Hepatic stellate cell (primary cell): ENCODE measurements at places on chromosomes 2 and 18.
A peak's percentile ranks its signal among the peaks of the same experiment; 100 is the strongest.

GRCh38 chr2:160701822-160702221 lies 208.2 kb upstream of the RBMS1 start:
- DNase-seq = no peak

DNA sequence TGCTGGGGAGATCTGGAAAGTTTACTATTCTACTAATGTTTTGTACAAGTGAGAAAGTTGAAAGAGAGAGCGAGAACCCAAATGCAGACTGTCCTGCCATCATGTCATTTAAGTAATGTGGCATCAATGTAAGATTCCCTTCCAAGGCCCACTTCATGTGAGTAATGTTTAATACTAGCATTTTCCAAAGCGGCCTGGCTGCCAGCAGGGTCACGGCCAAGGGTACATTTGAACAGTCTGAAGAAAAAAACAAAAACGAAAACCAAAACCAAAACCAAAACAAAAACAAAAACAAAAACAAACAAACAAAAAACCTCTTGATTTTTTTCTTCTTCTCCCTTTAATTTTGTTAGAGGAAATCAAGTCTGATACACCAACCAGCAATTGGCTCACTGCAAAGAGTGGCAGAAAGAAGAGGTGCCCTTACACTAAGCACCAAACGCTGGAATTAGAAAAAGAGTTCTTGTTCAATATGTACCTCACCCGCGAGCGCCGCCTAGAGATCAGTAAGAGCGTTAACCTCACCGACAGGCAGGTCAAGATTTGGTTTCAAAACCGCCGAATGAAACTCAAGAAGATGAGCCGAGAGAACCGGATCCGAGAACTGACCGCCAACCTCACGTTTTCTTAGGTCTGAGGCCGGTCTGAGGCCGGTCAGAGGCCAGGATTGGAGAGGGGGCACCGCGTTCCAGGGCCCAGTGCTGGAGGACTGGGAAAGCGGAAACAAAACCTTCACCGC lies 2.2 kb downstream of the HOXD10 start:
- DNase-seq = no peak

DNA sequence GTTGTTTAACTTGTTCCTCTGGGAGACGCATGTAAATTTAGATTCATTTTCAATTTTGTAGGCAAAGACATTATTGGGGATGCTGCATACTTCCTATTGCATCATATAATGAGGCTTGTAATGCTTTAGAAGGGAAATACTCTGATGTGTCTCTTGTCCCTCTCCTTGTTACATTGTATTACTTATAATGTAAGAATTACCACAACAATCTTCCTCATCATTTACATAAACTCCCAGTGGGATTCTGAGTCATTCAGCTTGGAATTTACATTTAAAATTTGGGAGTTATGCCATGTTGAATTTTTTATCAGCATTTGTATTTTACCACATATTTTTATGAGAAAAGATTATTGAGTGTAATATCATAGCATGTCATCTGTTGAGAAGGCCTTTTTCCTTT lies 963.4 kb upstream of the NRXN1 start:
- DNase-seq = peak; percentile 9

- DNase-seq = no peak
Observed at GRCh38 chr2:201559067-201559710, 84.1 kb downstream of the TMEM237 start.

DNA sequence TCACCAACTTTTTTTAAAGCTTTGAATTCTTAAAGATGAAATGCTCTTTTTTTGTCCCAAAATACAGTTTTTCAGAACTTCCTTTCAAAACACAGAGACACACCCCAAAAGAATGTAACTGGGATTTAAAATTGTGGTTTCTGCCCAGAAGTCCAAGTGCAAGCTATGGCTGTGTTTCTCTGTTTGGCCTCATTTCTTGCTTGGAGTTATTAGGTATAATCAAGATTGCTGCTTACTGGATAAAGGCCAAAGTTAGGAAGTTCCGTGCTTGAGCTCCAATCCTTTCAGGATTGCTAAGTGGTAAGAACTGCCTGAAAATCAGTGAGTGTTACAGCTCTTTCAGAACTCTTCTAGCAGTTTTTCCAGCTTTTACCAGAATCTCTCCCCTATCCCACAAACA lies 16.9 kb downstream of the ZBTB7C start:
- DNase-seq = no peak

- no peak for DNase-seq
Observed at GRCh38 chr2:6074089-6074643, 382.0 kb downstream of the SOX11 start.

DNA sequence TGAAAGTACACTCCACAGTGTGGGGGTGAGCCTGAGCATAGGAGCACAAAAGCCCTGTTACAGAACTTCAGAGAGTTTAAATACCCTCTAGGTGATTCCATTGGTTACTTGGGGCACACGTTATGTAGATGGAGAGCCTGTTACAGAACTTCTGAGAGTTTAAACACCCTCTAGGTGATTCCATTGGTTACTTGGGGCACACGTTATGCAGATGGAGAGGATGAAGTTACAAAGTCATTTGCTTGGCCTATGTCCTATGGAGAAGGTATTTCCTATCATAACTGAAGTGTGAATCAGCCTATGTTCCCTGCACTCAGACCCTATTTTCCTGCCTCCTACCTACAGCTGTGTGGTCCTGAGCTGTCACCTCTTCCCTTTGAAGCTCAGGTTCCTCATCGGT lies 3.8 kb upstream of the CAPN10 start:
- no peak for DNase-seq

DNA sequence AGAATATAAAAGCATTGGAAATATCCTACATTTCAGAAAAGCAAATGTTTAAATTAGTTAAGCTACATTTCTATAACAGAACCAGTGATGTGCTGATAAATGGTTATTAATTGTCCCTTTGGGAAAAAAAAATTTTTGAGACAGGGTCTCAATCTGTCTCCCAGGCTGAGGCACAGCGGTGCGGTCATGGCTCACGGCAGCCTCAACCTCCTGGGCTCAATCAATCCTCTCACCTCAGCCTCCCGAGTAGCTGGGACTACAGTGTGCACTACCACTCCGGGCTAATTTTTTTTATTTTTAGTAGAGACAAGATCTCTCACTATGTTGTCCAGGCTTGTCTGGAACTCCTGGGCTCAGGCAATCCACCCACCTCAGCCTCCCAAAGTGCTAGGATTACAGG lies 194.8 kb upstream of the SALL3 start:
- no peak for DNase-seq

DNA sequence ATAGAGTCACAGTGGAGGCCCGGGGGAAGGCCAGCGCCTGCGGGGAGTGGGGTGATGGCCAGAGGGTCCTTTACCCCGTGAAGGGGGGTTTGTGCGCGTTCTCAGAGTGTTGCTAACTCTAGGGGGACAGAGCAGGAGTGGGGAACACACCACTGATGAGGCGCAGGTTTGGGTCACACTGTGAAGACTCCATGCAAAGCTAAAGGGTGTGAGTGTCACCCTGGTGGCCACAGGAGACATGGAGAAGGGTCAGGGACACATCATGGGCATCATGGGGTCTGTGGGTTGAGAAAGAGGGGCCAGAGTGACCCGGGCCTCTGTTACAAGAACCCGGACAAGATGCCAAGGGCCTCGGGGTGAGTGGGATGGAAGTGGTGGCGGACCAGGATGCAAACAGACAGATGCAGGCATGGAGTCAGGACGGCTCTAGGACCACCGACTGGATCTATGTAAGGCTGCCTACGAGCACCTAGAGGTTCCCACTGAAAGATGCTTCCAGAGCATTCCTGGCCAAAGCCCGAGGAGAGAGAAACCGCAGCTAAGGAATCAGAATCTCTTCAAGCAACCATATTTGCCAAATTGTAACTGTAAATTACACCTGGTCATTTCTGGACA lies 84.3 kb downstream of the PXDN start:
- DNase-seq = no peak

DNA sequence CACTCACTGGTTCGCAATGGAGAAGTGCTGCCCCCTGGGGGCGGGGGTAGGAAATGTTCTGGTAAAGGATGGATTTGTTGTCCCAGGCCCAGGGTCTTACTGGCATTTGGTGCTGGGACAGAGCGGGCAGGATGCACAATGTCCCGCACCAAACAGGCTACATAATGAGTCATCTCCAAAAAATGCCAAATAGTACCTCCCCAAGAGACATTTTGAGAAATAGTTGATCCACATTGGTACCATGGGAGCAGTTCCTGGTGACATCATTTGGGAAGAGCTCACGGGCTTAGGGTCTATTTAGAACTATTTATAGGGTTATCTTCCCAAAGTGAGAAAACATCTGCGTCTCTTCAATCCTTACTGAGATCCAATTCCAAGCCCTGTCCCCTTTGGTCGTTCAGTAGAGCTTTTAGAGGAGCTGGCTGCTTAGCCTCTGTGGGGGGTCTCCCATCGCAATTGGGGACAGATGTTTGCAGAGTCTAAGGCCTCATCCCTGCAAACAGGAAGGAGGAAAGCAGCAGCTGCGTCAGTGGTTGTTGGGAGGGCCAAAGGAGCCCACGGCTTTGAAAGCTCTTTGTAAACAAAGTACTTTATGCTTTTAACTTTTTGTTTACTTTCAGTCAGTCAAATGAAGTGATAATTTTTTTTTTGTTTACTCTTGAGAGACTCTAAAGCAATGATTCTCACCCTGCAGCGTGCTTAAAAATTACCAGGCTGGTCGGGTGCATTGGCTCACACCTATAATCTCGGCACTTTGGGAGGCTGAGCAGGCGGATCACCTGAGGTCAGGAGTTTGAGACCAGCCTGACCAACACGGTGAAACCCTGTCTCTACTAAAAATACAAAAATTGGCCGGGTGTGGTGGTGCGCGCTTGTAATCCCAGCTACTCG lies 49.3 kb downstream of the GREB1 start:
- peak; percentile 55 for DNase-seq

- DNase-seq = no peak
Observed at GRCh38 chr2:127618551-127619202, 27.3 kb upstream of the GPR17 start.

GRCh38 chr2:222900354-222900753 lies 39.5 kb downstream of the ACSL3 start:
- DNase-seq = peak; percentile 21

DNA sequence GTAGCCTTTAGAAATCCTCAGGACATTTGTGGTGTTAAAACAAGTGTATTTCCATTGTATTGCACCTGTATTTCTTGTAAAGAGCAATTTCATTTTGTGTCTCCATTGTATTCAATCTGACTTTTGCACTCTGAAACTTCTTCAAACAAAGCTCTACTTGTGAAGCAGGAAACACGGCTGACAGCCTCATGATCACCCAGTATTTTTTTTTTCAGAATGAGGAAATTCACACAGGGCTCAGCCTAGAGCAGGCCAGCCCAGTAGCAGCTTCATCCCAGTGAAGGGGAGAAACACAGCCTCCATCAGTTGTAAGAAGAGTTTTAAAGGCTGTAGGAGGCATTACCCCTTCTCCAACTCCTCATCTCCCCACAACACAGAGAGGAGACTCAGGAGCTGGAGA lies 175.9 kb upstream of the KLHL29 start:
- DNase-seq = no peak

- DNase-seq = no peak
Observed at GRCh38 chr2:2828774-2829368, 497.8 kb upstream of the MYT1L start.

DNA sequence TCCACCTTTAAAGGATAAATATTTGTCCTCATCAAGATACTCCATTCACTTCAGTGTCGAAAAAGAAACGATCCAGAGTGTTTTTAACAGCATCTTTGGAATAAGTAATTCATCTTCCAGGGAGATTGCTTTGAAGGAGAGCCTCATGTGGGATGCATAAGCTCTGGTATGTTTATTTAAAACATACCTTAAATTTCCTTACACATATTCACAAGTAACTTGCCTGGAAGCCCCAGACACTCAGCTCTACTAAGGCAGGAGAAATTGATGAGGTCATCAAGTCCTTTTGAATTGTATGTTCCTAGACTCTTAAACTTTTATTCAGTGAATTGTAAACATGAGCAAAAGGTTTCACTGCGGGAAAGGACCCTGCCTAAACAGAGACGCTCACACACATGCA lies 103.0 kb downstream of the CDK15 start:
- peak; percentile 71 for DNase-seq

DNA sequence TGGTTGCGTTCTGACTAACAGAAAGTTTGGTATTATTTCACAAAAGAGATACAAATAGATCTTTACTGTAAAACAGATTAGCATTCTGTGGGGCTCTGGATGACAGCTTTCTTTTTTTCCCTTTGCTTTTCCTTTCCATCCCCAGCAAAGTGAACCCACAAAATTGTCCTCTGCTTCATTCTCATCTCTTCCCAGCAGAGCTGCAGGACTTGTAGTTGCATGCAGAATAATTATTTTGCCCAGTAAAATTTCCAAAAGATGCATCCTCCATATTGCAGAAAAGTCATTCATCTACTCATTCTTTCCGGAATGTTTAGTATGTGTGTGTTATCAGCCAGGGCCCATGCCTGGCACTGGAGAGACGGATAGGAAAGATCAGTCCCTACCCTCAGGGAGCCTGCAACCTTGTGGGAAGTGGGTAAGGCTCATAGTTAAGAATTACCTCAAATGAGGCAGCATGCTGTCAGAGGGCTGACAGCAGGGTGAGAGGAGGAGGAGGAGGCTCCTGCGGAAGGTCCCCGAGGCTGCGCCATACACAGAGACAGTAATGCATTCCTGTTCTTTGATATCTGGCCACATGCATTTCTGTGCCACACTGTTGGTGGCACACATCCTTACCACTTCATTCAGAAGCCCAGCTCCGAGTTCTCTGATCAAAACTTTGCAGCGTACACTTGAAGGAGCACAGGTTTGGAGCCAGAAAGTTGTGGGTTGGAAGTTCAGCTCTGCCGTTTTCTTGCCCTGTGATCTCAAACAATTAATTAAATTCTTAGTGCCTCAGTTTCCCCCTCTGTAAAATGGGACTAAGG lies 225.4 kb downstream of the MYCN start:
- DNase-seq = no peak

GRCh38 chr2:33929467-33929866 lies 330.4 kb upstream of the FAM98A start:
- no peak for DNase-seq
